ENCODE measurements at places on chromosomes 5 and 9.

DNA sequence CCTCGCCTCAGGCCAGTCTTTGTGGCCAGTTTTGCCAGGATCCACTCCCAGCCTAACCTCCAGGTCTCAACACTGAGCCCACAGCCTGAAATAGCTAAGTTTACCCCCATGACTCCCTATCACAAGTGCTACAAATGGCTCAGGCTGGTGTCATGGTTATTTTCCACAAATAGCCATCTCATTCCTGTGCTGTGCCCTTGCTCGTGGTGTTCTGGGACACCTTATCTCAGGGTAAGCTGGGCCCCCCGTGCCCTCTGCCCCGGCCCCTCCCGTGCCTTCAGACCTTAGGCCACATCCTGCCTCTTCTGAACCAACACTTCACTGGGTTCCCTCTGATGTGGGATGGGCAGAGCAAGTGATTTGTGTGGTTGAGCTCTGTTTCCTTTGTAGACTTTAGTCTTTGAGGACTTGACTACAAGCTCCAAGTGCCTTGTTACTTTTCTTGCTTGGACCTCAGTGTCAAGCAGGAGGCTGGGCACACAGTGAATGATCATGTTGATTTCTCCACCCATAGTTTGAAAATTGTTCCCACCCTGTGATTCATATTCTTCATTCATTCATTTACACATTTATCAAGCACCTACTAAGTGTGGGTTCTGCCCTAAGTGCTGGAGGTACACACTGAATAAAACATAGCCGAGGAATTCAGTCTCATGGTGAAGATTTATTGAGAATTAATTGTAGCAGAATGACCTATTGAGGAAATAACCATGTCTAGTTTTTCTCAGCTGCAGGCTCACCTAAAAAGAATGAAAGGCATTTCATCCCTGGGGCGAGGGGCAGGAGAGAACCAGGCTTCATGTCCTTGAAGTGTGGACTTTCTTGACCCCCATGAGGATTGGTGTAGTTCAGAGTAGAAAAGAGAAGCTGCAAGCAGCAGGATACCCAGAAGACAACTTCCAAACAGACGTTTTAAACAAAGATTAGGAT lies 84.5 kb upstream of the CTNNA1 start:
- no peak for DNase-seq

GRCh38 chr5:159782197-159782994 lies 133.9 kb upstream of the ADRA1B start:
- no peak for DNase-seq

- DNase-seq = no peak
Observed at GRCh38 chr9:96651626-96652025, 3.5 kb downstream of the PRXL2C start.

- DNase-seq = no peak
Observed at GRCh38 chr5:142998316-142999020, 228.3 kb downstream of the ARHGAP26 start.

GRCh38 chr5:115589043-115589442 lies 13.2 kb downstream of the TICAM2 start:
- DNase-seq = no peak

DNA sequence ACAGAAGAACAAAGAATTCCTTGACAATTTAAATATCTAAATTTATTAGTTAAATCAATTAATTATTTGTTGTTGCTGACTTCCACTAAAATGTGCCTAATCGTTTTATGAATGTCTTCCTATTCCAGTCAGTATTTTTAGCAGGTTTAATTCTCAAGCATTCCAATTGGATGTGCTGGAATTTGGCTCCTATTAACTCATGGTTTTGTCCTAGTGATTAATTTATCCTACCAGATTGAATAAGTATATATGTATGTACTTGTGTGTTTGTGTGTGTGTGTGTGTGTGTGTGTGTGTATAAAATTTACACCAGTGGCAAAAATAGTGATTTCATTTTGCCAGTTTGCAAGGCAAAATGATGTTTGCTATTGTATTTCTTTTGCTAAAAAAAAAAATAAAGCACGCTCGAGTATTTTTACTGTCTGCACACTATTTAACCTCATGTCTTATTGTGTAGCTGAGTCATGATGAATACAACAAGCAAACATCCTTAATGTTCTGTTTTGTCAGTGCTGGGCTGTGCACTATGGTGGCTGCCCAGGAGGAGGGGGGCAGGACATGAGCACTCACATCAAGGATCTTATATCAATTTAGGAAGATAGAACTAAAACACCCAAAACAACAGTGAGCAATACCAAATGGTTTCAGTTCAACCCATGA lies 375.5 kb downstream of the PDE4D start:
- no peak for DNase-seq

- peak; percentile 14 for DNase-seq
Observed at GRCh38 chr5:95283761-95284571, 928 bp downstream of the MCTP1 start.

DNA sequence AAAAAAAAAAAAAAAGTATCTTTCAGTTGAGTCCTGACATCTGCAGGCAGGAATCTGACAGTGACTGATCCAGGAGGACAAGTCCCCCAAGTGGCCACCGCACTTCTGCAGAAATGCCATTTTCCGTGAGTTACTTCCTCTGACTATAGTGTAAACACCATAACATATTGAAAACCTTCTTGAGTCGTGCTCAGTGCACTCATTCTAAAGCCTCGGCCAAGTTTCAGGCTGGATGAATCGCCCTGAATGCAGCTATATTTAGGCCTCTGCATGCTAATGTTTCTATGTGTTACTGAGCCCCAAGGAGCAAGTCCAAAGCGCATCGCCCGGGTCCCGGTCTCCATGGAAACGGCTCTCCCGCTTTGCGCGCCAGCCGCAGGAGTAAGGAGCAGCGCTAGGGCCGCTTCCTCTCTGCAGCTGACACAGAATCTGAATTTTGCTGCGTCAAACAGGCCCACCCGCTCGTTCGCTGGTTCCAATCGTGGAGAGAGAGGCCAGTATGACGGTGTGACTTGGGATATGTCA lies 335.4 kb downstream of the MSX2 start:
- no peak for DNase-seq

DNA sequence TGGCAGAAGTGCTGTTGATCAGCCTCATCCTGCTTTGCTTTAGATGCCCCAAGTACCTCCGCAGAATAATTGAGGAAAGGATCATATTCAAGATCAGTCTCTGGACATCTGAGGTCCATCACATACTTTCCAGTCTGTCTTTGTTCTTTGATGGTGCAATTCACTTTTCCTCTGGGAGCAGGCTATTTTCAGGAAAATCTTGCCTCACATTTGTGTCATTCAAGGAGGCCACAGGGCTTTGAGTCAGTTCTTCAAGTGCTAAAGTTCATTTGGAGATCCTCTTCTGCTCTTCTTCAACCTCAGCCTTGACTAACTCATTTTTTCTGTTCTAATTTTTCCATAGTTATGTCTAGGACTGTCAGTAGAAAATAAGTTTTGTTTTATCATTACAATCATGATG lies 18.6 kb downstream of the EQTN start:
- no peak for DNase-seq

DNA sequence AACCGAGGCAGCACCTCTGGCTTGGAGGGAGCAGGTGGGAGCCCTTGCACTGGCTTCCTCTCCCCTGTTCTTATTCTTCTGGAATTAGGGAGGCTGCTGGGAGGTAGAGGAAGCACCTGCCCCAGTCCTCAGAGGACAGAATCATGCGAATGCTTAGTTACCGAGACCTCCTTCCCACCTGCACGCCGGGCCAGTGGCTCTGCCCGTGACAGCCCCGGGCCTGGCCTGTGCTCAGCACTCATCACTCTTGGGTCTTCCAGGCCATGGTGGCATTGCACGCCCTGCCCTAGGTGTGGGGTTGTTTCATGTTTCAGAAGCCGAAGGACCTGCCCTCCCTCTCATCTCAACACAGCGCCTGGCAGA lies 45.3 kb upstream of the NKD2 start:
- DNase-seq = no peak

- no peak for DNase-seq
Observed at GRCh38 chr5:146660376-146660960, 144.5 kb upstream of the GPR151 start.

DNA sequence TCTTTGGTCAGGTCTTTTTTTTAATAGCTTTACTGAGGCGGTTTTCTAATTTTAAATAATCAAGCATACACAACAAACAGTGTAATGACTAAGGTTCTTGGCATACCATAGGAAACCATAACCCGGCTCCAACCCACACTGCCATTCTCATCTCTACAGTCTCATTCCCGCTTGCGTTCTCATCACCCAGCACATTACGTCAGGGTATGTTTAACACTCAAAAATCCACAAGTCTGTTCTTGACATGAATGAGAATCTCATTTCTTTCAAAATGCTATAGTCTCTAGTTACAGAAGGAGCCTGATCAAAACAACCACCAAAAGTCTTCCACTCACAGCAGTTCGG lies 505 bp downstream of the C5orf34 start:
- DNase-seq = peak; percentile 21

GRCh38 chr9:122572456-122572855 lies 10.7 kb downstream of the OR1L8 start:
- DNase-seq = no peak

GRCh38 chr9:134886413-134886913 lies 5.9 kb downstream of the FCN2 start:
- no peak for DNase-seq

DNA sequence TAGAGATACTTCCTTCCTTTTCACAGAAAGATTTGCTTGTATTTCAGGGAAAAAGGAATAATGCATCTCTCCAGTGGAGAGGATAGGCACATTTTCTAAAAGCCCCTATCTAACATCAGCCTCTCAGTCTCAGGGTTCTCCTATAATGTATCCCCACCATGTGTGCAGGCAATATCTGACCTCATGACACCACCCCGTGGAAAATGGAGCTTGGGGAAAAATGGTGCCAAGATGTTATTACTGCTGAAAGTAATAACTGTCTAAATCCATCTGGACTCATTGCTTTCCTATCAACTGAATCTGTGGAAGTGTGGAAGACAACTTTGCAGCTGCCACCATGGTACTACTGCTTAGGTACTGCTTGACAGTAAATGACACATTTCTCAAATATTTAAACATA lies 574.3 kb downstream of the LRRC70 start:
- no peak for DNase-seq

GRCh38 chr9:125700791-125701190 lies 6.2 kb downstream of the MAPKAP1 start:
- DNase-seq = no peak

GRCh38 chr5:79809743-79810142 lies 120.1 kb downstream of the CMYA5 start:
- DNase-seq = no peak

DNA sequence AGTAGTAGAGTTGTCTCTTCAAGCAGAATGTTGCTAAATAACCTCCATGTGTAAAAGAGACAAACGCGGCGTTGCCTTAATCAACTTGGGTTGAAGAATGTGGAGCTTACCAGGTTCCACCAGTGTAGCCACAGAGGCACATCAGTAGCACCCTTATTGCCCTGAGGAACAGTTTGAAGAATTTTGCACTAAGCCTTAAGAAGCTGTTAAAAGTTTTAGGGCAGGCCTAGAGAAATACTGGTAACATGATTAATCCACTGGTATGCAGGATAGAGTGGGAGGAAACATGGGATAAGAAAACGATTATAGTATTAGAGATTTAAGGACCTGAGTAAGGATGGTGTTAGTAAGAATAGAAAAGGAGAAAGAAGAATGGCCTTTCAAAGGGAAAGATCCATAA lies 100.6 kb downstream of the ZCCHC7 start:
- no peak for DNase-seq

DNA sequence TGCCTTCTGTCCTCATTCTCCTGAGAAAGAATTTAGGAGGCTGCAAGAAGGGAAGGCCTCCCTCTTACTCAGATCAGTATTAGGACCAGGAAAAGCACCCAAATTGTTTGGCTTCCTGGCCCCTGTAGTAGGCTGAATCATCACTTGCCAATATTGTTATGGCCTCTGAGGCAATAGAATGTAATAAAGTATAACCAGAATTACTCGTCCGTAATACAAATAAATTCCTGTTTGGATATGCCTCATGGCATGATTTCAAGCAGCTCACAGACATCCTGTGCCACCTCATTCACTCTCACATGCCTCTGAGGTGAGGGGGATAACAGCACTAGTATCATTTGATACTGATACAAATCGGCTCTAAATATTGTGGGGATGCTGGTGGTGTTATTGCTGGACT lies 427.3 kb downstream of the ISL1 start:
- no peak for DNase-seq

DNA sequence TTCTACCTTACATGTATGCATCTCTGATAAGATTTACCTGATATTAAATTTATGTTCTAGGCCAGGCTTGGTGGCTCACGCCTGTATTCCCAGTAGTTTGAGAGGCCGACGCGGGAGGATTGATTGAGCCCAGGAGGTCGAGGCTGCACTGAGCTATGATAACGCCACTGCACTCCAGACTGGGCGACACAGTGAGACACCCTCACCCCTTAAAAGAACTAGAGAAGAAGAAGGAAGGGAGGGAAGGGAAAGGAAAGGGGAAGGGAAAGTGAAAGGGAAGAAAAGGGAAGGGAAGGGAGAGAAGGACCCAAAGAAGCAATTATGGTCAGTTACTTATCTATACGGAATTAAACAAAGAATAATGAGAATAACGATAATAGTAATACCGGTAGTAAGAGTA lies 1.2 kb upstream of the RFK start:
- no peak for DNase-seq

DNA sequence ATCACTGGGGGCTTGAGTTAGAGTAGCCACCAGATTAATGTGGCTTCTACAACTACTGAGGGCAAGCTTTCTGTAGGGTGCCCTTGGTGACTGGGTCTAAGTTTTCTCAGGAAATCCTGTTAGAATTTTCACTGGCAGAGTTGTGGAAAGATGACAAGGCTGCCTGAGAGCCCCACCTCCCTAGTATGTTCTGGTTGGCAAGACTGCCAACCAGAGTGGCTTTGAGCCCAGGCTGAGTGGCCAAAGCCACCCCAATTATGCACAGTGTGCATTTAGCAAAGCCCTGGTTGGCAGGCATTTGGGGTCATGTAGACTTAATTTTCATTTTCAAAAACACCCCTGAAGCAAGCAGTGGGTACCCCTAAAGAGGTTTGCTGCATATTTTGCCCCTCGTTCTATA lies 136.7 kb upstream of the HAPLN1 start:
- no peak for DNase-seq

- no peak for DNase-seq
Observed at GRCh38 chr5:50958852-50959457, 292.5 kb downstream of the PARP8 start.

DNA sequence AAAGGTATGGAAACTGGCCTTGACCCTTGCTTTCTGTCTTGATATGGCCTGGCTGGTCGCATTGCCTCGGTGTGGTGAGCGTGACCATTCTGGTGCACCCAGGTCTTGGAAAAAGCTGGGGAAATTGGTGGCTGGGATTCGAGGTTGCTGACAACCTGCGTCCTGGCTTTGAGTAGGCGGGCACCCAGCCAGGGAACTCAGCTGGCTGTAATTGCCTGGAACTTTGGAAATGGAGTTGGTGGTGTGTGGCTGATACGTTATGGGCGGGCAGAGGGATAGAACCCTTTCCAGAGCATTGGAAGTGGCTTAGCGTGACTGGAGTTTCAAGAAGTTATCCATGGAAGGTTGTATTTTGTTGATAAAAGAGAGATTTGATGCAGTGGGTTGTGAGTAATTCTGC lies 35.2 kb downstream of the KCNMB1 start:
- no peak for DNase-seq

DNA sequence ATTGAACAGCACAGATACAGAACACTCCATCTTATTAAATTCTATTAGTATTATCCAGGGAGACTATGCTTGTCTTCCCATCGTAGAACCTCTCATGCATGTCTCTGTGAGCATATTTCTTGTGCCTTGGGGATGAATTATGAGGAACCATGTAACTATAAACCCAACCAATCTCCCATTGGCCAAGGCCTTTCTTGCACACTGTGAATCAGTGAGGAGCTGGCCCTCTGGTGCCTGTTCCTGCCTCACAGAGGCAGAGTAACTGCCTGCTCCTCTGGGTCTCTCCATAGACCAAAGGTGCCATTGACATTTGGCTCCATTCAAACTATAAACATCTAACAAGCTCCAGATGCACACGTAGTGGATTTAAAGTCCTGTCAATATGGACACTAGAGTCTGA lies 190.4 kb downstream of the ENC1 start:
- DNase-seq = no peak
